Immature natural killer cell (primary cell): ENCODE measurements at places on chromosomes 6 and 20.
A peak's percentile ranks its signal among the peaks of the same experiment; 100 is the strongest.

GRCh38 chr6:107542192-107542668, 52.3 kb downstream of the SOBP start:
- DNase-seq = no peak

- no peak for DNase-seq
Measured at GRCh38 chr6:131191590-131191989, 56.3 kb downstream of the AKAP7 start.

DNA sequence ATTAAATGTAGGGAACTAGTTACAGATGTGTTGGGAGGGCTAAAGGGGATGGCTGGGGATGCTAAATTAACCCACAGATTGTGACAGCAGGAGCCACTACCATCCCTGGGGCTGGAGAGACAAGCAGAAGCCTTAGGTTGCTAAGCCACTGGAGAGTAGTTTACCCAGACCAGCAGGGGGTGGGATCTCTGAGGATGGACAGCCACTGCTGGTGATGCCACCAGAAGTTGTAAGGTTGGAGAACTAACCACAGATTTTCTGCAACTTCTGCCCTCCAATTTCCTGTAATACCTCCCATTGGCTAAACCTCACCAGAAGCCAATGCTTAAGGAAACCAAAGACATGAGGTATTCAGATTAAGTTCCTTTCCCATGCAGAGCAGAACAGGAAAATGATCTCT, 139.6 kb upstream of the NOX3 start:
- no peak for DNase-seq

DNA sequence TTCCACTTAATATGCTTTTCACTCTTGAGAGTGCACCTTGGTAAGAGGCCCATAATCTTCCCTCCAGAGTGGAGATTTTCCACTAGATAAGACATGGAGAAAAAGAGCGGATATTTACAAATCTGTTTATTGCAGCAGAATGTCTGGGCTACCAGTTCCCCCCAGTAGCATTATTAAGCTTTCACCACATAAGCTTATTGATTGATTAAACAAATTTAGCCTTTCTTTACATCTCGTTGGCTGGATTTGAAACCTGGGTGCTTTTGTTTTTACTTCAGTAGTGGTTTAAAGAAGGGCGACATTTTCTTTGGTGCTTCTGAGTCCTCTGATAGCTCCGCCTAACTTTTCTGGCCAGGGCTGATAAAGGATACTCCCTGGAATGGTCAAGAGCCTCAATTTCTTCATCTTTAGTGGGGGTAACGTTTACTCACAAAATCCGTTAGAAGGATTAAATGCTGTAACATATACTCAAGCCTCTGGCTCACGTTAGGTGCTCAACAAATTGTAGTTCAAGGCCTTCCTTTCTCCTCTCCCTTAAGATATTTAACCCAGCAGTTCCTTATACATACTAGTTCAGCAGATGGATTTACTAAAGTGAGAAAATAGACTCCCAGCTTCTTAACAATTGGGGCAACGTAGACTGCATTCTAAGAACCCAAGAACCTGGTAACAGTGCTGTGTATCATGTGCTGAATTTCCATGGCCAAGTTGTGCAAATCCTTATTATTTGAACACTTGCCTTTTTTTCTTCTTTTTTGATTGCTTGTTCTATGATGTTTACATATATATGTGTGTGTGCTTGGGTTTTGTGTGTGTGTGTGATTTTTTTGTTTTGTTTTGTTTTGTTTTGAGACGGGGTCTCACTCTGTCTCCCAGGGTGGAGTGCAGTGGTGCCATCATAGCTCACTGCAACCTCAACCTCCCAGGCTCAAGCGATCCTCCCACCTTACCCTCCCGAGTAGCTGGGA, 91.4 kb downstream of the RREB1 start:
- no peak for DNase-seq

DNA sequence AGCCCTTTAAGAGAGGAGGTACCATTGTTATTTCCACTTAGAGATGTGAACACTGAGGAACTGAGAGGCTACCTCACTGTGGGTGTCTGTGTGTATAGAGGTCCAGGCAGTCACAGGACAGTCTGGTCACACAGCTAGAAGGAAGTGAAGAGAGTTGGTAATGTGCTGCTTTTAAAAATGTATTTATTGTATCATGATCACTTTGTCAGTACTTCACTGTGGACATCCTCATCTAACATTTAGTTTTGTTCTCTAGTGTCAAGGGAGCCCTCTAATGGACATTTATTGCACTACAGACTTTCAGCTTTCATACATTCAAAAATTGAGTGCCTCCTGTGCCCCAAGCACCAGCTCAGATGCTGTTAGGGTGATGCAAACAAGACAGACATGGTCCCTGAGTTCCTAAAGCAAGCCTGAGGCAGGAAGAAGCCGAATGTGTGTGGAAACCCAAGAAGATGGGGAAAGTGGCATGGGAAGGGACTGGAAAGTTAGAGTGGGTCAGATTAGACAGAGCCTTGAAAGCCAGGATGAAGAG, 123.0 kb downstream of the SLC16A10 start:
- DNase-seq = peak; percentile 36

DNA sequence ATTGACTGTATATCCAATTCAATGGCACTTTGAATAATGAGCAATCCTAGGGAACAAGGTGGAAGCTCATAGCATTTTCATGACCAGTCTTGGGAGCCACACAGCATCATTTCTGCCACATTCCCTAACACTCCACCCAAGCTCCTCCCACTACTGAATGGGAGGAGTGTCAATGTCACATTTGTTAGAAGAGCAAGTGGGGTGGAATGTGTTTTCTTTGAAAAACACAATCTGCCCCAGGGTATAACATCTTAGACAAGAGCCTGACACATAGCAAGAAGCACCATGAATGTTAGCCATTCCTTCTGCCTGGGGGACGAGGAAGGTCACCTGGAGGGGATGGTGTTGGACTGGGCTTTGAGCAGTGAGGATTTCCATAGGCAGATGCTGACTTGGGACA, 258.3 kb upstream of the PMEPA1 start:
- no peak for DNase-seq

DNA sequence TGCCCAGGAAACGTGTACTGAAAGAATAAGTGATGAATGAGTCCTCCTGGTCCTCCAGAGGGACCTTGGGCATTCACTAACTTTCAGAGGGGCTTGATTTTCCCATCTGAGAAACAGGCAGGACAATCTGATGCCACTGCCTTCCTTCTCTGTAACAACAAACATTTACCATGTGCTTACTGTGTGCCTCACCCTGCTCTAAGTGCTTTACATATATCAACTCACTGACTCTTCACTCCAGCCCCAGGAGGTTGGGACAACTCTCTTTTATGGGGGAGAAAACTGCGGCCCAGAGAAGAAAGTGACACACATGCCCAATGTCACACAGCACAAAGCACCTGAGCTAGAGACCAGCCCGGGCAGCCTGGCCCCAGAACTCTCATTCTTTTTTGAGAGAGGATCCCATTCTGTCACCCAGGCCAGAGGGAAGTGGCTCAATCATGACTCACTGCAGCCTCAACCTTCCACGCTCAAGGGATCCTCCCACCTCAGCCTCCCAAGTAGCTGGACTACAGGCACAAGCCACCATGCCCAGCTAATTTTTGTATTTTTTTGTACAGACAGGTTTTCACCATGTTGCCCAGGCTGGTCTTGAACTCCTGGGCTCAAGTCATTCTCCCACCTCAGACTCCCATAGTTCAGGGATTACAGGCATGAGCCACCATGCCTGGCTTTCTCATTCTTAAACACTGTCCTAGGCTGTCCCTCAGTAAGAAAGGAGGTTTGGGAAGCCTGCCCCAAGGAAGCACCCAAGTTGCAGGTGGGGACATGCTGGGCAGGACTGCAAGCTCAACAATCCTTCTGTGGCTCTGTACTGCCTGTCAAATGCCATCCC, 38.0 kb downstream of the NOL4L start:
- no peak for DNase-seq

DNA sequence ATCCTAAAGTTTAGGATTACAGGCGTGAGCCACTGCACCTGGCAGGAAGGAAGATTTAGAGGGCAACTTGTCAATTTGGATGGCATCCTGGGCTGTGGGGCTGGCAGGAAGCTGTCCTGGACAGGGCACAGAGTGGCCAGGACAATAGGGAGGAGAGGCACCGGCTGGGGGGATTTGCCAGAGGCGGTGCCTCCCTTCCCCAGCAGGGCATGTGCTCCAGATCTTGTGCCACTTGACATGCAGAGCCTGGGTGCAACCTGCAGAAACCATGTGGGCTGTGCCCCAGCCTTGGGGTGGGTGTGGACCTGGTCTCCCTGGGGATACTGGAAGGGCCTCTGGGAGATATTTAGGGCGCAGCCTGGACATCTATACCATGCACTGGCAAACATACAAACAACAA, 58.6 kb upstream of the EEF1A1 start:
- DNase-seq = no peak

DNA sequence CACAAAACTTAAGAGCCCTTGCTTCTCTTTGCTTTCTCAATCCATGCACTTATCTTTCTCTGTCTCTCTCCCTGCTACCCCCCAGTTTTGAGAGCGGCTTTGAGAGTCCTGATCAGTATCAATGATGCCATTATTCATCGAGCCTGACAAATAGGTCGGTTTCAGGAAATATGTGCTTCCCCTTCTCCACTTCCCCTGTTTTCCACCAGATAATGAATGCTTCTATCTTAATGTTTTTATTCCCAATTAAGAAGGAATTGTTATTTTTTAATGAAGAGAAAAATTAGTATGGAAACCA, 117.7 kb downstream of the KIF13A start:
- DNase-seq = no peak

DNA sequence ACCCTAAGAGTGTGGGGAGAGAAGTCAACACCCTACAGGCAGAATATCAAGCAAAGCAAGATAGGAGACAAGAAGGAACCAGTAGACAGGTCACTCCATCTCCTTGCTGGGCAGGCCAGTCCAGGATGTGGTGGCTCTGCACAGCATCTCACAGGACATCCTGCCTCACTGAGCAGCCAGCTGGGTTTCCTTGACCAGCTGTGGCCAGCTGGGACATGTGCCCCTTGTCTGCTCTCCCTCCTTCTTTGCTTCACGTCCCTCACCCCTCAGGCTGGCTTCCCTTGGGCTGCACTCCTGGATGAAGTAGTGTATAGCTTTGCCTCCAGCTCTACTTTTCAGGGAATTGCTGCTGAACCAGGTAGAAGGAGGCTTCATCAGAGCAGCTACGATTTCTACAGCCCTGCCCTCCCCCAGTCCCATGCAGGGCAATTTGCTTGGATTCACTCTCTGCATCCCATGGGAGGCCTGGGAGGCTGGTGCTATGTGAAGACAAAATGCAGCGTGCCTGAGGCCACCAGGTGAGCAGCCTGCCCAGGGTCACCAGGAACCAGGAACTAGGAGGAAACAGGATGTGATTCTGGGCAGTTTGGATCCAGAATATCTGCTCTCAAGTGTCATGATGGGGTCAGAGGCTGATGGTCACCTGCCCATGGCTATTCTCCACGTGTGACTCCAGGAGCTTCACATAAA, 110.0 kb upstream of the PMEPA1 start:
- no peak for DNase-seq

- no peak for DNase-seq
Measured at GRCh38 chr6:6760002-6760401, 171.5 kb downstream of the LY86 start.

DNA sequence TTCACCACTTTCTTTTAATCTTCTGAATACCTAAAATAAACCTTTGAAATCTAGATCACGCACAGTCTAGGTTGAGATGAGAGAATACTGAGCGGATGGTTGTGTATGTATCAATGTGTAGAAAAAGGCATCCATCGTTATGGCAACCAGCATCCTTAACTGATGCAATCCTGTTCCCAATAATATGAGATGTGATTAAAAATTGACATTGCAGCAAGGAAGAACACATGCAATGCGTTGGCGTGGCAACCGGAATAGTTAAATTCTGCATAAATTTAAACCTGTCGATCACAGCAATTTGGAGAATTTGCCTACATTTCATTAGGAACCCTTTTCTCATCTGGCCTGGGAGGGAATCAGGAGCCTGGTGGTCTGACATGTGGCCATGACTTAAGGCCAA, 1.3 kb upstream of the L3MBTL1 start:
- DNase-seq = no peak

GRCh38 chr6:134956032-134956431, 6.1 kb upstream of the ALDH8A1 start:
- DNase-seq = no peak

- DNase-seq = no peak
Measured at GRCh38 chr6:140208286-140208685, 833.8 kb upstream of the CITED2 start.

DNA sequence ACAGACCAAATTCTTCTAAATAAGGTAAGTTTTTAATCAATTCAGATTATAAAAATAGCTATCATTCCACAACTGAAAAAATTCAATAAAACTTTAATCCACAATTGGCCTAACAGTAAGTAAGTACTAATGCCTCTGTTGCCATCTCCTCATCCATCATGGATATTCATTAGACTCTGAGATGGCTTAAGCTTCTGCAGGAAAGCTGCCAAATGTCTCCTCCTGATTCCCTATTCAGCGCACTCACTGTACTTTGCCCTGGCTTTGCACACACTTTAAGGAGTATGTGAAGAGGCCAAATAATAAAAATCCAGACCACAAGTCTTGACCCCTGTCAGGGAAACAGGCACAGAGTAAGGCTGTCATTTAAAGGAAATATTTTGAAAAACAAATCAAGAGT, 23.6 kb downstream of the PGM3 start:
- no peak for DNase-seq

- no peak for DNase-seq
Measured at GRCh38 chr6:1591243-1591642, 18.5 kb upstream of the FOXC1 start.

DNA sequence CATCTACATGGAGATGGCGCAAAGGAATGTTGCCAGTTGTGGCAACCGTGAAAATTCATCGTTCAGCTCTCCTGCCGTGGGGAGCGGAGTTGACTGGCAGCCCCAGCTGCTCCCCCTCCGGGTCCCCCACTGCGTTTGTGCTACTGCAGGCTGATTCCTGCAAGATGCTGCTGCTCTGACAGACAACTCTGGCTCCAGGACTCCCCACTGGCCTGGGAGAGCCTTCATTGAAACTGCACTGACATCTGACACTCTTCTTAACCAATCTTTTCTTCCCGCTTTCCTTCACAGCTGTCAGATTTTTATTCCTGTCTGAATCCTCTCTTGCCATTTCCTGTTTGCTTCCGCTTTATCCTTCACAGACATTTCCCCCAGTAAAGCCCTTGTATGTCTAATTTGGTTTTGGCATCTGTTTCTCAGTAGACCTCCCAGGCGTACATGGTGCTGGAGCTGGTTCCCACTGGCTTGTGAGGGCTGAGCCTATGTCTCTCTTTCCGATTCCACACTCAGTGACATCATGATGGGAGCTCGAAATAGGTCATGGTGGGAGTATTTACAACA, 9.5 kb upstream of the ATRN start:
- no peak for DNase-seq
